ENCODE measurements at places on chromosomes 2 and 18.

GRCh38 chr2:3062476-3063260 is 314.9 kb downstream of the EIPR1 start:
- DNase-seq, result no peak

DNA sequence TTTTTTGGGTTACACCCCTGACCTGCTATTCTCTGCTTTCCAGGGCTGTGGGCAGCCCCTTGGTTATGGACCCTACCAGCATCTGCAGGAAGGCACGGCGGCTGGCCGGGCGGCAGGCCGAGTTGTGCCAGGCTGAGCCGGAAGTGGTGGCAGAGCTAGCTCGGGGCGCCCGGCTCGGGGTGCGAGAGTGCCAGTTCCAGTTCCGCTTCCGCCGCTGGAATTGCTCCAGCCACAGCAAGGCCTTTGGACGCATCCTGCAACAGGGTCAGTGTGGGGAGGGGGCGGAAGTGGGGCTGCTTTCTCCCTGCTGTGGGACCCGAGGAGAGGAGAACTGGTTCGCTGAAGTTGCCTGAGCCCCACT is 9.7 kb upstream of the WNT10A start:
- no peak for DNase-seq

GRCh38 chr2:61937098-61937497 is 31.6 kb downstream of the COMMD1 start:
- DNase-seq, result no peak

GRCh38 chr2:218889937-218890336 is 9.3 kb downstream of the WNT10A start:
- no peak for DNase-seq

DNA sequence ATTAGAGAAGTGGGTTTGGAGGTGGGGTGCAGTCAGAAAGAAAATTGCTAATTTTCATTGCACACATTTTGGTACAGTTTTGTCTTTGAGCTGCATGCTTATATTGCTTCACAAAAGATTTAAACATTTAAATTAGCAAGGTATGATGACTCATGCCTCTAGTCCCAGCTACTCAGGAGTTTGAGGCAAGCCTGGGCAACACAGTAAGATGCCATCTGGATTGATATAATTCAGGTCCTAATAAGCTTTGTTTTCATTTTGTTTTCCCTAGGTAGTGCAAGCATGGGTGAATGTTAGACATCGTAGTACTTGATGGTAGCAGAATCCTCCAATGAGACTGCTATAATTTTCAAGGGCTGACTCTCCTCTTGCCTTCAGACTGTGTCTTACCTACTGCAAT is 396.7 kb upstream of the RGPD4 start:
- DNase-seq, result no peak

GRCh38 chr2:96083989-96084857 is 32.1 kb downstream of the ADRA2B start:
- DNase-seq, result no peak

DNA sequence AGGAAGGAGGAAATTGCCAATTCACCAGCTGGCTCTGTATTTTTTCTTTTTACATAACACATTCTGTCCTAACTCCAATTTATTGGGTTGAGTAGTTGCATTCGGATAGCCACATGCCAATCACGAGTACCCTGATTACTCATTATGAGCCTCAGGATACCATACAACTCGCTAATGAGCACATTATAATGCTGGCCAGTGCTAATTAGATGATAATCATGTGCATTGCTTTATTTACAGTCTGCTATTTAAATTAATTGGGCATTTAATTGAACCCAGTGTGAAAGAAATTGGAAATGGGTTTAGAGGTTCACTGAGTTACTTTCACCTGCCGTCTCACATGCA is 15.2 kb downstream of the G6PC2 start:
- DNase-seq, result no peak

- no peak for DNase-seq
These were observed 83.3 kb downstream of the ICOS start for GRCh38 chr2:204019572-204020501.

- no peak for DNase-seq
These were observed 40.0 kb downstream of the TTC32 start for GRCh38 chr2:19861813-19862212.

DNA sequence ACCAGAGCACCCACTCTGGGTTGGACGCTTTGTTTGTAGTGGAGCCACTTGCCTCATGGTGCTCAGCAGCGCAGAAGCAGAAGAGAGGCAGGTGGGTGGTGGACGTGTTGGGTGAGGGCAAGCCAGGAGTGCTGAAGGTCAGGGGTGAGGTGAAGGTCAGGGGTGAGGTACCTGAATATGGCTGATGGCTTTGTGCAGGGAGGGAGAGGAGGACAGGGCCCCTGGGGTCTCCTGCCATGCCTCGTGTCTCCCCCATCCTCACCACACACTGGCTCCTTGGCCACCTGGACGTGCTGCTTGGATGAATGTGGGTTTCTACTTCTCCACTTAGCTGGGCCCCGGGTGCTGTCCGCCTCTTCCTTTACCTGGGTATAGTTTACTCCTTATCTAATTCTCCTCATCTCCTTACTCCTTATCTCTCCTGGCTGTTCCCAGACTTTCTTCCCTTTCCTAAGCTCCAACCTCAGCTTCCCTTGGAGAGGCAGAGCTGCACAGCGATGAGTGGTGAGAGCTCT is 68.1 kb downstream of the DYSF start:
- DNase-seq, result no peak

DNA sequence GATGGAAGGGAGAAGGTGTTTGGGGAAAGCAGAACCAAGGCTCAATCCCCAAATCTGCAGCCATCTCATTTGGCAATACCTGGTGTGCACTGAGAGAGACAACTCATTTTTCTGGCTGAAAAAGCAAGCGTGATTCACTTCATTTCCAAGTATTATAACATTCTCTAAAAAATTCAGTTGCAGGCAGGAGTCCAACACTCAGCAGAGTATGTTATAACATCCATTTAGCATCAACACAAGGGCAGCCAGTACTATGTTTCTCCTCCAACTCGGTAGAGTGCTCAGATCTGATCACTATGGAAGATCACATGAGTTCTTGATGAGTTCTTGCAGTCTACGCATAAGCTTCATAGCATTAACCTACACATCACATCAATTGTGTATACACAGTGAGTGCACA is 99.4 kb upstream of the PID1 start:
- no peak for DNase-seq

- no peak for DNase-seq
These were observed 159.8 kb downstream of the ZNF385B start for GRCh38 chr2:179701524-179702110.

DNA sequence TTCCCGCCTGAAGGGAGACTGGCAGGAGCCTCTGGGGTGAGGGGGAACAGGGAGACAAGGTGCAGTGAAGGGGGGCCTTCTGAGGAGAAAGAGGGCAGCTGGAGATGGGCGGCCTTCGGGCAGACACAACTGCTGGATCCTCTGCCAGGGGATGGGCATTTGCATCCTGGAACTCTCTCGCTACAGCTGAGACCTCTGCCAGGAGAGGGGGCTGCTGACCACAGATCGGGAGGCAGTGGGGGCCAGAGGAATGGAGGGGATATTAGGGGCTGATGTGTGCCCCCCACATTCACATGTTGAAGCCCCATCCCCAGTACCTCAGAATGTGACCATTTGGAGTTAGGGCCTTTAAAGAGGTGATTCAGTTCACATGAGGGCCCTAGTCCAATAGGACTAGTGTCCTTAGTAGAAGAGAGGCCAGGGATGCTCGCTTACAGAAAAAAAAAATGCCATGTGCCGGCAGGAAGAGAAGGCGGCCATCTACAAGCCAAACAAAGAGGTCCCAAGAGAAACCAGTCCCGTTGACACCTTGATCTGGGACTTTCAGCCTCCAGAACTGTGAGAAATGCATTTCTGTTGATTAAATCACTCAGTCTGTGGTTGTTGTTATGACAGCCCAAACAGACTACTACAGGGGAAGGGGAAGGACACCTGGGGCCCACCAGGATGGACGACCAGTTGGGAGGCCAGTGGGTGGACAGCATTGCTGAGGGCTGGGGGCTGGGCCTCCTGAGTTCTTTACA is 50.0 kb downstream of the TRABD2A start:
- DNase-seq, result no peak

- no peak for DNase-seq
These were observed 20.4 kb upstream of the IL1R1 start for GRCh38 chr2:102122115-102122514.

DNA sequence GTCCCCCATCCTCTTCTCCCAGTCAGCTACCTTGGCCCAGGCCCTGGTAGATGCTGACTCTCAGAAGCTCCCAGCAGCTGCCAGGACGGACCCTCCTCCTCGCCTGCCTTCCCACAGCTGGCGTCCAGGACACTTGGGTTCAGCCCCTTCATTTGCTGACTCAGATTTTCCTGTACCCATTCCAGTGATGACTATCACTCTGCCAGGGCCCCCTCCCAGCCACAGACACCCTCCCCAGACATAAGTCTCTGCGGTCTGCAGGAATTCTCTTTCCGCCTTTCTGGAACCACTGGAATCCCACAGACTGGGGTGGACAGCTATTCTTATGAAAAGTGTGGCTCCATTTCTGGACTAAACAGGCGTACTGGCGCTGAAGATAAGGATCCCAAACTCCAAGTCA is 260.3 kb upstream of the EPAS1 start:
- DNase-seq, result no peak

GRCh38 chr2:6926071-6926732 is 9.0 kb downstream of the RNF144A start:
- DNase-seq, result no peak

Data from stimulated activated CD8-positive, alpha-beta memory T cell treated with anti-CD3 and anti-CD28 coated beads, Interleukin-7, amount 100 ng/mL, for 1 hour (primary cell).